ENCODE measurements at places on chromosomes 12 and 14.
A peak's percentile ranks its signal among the peaks of the same experiment; 100 is the strongest.

- no peak for DNase-seq
Observed at GRCh38 chr14:105317546-105317945, 3.0 kb downstream of the PACS2 start.

DNA sequence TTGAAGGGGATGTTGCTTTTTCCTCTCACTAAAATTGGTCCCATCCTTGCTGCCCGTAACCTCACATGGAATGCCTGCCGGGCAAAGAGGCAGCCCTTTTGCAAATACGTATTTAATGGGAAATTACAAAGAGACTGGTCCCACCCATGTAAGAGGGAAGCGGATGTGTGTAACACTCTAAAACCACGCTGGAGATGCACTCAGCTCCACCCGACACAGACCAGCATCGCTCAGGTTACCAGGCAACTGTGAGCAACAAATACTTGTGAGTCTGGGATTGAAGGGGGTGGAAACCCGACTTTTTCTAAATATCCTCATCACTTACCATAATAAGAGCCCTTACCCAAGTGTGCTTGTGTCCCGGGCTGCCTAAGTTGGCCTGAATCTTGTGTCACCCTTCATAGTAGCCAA is 47.7 kb downstream of the ELK3 start:
- no peak for DNase-seq

GRCh38 chr14:68444449-68445168 is 348.3 kb downstream of the ZFP36L1 start:
- peak; percentile 60 for DNase-seq

GRCh38 chr14:52266179-52266578 is 1.3 kb upstream of the PTGDR start:
- DNase-seq: no peak

- DNase-seq: no peak
Observed at GRCh38 chr12:47102406-47102805, 22.6 kb upstream of the AMIGO2 start.

DNA sequence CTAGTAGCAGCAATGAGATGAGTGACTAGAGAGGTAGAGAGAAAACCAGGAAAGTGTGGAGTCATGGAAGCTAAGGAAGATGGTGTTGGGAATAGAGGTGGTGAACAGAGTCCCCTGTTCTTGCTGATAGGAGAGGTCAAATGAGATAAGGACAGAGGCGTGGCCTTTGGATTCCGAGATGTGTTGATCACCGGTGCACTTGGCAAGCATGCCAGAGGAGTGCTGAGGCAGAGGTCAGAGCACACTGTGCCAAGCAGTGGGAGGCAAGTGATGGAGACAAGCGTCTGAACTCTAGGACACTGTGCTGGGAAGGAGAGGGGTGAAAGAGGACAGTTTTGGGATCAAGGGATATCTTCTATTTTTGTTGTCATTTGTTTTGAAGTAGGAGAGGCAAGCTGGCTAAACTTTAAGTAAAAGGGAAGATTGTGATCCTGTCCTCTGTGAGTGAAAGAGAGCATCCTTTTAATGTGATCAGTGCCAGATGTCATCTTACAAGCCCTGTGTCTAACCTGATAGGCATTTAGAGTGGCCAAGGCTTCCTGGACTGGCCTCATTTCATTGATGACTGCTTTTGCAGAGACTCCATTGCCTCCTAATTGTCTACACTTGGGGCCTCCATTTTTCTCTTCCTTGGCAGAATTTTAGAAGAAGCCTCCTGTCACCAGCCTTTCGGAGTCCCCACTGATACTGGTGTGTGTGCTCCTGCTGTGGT is 336.4 kb downstream of the CACNA1C start:
- no peak for DNase-seq

- DNase-seq: peak; percentile 30
Observed at GRCh38 chr12:31687101-31687527, 27.6 kb downstream of the ETFBKMT start.

GRCh38 chr12:19044430-19044829 is 85.1 kb upstream of the PLEKHA5 start:
- no peak for DNase-seq

GRCh38 chr12:6553051-6553868 is 2.6 kb downstream of the IFFO1 start:
- no peak for DNase-seq

GRCh38 chr12:6662906-6663742 is at the start of gene ING4:
Gene ING4, minus strand, starts transcription at chr12:6663119. Its CDS starts 18 bp downstream, at chr12:6663101.
- peak; percentile 100 for DNase-seq

DNA sequence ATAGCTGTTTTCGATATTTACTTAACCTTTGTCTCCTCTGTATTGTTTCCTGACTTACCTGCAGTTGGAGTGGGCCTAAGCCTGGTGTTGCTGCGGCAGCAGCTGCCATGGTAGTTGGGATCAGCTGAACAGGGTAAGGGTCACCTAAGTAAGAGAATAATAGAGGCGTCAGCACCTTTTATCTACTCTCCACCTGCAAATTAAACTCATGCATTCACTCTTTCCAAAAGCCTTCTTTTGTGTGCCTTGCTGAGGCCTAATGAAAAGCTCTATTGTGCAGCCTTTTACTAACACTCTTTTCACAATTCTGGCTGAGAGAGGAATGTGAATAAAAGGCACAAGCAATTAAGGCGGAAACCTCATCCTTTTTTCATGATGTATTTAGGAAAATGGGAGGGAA is 308.7 kb downstream of the SOX5 start:
- no peak for DNase-seq

DNA sequence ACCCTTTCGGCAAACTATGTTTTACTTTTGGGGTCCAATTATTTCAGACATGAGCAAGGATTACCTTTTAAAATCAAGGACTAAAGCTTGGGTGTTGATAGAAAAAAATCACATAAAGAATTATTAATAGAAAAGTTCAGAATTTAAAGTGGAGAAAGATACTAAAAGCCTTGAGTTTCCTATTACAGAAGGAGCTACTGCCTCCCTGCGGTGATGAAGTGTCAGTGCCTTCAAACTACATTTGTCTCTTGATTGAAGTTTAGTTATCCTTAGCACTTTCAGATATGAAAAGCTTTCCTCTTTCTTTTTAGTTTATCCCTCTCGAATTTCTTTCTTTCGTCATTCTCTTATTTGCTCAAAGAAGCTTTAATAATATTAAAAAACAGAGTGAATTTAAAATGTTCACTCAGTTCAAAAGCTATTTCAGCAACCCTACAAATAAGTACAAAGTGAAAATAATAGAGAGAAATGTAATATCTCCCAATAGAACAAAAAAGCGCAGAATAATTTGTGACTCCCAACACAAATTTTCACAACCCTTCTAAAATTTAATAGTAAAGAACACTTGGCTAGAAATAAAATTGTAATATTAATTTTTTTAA is 87.6 kb downstream of the SEC23A start:
- DNase-seq: peak; percentile 66

DNA sequence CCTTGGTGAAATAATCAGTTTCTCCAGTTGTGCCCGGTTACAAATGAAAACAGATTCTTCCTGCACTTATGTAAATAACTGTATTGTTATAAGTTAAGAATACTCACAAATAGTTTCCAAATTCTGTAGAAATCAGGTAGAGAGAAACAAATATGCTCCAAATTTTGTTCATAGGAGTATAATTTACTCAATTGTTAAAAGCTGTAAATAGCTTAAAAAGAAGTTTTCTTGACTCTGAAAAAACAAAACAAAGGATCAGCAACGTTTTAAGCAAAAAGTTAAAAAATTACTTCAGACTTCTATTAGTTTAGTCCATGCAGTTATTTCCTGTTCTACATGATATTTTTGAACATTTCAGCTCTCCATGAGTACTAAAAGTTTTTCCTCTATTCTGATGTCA is 30.0 kb upstream of the SLC38A4 start:
- no peak for DNase-seq

GRCh38 chr12:4762773-4763172 is 42.6 kb downstream of the GALNT8 start:
- DNase-seq: peak; percentile 4

- no peak for DNase-seq
Observed at GRCh38 chr14:102513899-102514772, 4.6 kb upstream of the ANKRD9 start.

DNA sequence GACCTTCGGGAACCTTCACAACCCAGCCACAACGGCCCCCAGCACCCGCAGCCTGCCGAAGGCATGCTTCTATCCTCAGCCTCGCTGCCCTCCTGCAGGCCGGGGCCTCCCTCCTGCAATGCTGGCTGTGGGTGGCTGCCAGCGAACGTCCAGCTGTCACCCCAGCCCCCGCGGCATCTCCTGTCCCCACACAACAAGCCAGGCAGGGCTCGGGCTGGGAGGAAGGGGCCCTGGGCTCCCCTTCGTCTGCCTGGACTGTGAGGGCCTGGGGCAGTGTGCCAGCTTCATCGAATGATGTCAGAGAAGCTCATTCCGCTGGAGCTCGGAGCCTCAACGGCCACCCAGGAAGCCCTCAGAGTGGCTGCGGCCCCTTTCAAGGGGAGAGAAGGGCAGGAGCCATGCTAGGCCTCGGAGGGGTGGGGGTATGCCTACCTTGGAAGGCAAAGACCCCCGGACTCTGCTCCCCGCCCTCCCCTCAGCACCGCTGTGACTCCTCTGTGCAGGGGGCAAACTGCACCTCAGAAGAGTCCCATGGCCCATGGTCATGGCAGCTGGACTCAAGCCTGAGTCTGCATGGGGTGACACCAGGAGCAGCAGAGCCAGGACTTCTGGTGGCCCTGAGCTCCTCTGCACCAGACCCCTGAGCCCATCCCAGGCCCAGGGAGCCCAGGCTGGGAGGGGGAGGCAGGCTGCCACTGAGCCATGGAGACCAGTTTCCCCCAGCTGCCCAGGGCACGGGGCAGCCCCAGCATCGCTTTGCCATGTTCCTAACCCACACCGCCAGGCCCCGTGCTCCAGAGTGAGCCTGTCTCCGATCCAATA is 24.7 kb upstream of the C14orf180 start:
- no peak for DNase-seq

GRCh38 chr12:124590447-124590846 is 23.0 kb upstream of the NCOR2 start:
- DNase-seq: no peak

DNA sequence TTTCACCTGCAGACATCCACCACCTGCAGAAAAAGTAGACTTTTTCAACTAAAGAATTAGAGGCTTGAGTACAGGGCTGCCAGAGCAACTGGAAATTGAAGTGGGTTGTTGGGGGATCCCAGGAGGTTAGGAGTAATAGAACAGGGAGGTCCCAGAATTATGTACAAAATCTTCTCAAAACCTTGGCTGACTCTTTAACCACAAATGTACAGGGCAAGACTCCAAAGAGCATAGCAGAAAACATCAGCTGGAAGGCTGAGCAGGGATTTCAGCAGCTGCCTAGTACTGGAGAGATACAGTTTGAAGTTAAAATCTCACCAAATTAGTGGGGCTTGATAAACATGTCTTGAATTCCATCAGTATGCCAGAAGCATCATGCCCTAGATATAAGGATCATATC is 191.6 kb downstream of the CRADD start:
- no peak for DNase-seq

DNA sequence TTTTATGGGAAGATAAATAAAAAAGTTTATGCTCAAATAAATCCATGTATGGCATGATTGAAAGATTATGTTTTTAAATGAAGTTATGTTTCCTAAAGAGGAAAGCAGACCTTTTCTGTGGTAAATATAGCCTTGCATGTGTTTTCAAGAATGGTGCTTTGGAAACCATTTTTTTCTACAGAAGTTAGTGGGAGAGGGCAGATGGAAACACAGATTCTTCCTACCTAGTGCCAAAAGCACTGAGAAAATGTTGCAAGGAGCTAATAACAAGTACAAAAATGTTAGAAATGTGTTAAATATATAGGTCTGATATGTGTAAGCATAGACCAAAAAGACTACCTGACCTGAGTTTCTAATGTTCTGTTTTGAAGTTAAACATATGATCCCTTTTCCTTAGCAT is 24.3 kb downstream of the TECPR2 start:
- no peak for DNase-seq

- no peak for DNase-seq
Observed at GRCh38 chr14:45091710-45092109, 7.8 kb downstream of the PRPF39 start.

DNA sequence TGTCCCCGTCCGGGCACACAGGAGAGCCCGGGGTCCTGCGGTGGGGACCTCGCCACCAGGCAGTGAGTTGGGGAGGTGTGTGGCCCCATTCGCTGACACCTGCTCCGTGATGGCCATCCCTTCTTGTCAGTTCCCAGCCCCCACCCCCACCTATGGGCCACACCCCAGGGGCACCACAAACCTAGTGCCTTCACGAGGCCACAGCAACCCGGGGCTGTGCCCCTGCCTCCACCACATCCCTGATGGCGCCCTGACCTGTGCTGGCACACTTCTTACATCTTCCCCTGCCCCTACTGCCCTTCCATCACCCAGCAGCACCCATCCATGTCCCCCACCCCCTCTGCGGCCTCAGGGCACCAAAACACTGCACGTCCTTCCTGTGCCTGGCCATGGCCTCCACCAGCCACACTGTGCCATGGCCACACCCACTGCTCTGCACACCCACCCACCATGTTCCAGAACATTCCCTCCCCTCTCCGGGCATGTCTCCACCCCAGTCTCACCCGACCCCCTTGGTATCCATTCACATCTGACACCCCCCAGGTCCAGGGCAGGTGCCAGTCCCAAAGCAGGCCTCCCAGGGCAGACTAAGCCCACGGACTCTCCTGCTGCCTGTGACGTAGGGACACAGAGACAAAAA is 24.4 kb downstream of the JAG2 start:
- no peak for DNase-seq

GRCh38 chr12:62215506-62215905 is 44.7 kb upstream of the USP15 start:
- no peak for DNase-seq

GRCh38 chr14:54686871-54687749 is 120.2 kb downstream of the SAMD4A start:
- no peak for DNase-seq

DNA sequence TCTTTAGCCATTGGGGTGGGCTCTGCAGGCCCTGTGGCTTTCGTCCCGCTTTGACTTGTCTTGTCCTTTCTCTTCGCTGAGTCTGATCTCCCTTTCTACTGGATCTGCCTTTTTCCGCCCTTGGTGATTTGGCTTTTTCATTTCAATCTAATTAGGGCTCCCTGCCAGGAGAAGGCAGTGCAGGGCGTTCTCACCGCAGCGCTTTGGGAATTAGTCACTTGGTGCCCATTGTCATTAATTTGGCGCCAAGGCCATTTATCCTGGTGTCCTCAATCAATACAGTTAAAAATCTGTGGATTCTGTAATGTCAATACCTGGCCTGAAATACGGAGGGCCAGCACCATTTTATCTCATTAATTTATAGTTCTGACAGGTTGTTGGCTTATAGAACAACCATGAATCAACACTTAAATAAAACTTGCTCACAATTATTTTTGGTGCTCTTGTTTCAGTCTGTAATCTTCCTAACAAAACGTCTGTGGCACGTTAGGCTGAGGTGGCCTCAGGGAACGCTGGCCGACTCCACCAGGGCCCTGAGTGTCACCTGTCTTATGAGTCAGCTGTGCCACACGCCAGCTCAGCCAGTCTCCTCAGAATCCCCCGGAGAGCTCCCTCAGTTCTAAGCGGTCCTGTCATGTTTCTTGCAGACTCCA is 115.7 kb downstream of the BEGAIN start:
- DNase-seq: no peak

DNA sequence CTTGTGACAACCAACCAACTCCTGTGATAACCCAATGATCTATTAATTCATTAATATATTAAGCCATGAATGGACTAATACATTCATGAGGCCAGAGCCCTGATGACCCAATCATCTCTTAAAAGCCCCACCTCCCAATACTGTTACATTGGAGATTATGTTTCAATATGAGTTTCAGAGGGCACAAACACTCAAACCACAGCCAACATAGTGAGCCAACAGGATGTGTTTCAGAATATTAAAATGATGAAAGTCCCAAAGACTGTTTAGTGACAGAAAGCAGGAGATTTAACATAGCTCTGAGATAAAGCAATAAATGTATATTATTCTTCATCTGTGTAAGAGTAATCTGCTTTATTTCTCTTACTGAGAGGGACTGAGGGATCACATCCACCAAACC is 71.7 kb downstream of the PTPRO start:
- DNase-seq: no peak

All from hematopoietic multipotent progenitor cell treated with erythropoietin and hydrocortisone succinate and interleukin-3 and kit ligand, for 8 days (in vitro differentiated cells).